Stimulated activated CD4-positive, alpha-beta T cell treated with anti-CD3 and anti-CD28 coated beads, Interleukin-1b, Interleukin-23, amount 100 ng/mL, for 1 hour (primary cell): ENCODE measurements at places on chromosomes 3 and 15.

GRCh38 chr3:57692396-57693147, at the start of gene DENND6A:
DENND6A (minus strand) TSS chr3:57693077; CDS start chr3:57693018, 59 bp downstream.
- peak; percentile 88 for DNase-seq

DNA sequence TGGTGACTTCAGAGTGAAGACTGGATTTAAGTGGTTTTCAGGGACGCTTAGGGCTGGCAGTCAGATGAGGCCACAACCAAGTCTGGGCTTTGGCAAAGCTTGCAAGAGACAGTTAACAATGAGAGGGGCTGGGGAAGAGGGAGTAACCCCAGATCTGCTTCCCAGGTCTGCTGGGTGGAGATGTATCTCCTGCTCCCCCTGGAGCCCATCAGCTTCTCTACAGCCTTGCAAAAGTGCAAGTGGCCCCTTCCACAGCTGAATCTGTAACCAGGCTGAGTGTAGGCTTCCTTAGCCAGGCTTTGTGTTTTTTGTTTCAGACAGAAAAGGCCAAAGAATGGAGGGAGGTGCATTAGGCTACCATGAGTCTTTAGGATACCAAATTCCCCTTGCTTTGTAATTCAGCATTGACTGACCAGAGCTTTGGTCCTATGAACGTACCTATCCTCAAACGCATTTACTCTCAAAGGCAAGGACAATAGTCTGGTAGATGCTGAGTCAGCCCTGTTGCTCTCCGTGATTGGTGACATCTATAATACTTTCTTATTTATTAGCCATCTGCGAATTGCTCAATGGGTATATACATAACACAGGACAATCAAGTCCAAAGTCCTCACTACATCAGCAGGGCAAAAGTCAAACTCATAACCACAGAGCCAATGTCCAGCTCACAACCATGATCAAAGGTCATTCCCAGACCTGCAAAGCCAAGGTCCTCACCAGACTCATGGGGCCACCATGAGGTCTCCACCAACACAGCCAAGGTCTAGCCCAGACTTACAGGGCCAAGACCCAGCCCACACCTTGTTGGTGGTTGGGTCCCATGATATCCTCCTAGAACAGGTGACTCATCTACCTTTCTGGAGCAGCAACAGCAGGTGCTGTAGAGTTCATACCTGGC, 17.1 kb downstream of the CCDC13 start:
- no peak for DNase-seq

- DNase-seq, result no peak
Measured at GRCh38 chr3:146195030-146195429, 34.0 kb upstream of the PLOD2 start.

DNA sequence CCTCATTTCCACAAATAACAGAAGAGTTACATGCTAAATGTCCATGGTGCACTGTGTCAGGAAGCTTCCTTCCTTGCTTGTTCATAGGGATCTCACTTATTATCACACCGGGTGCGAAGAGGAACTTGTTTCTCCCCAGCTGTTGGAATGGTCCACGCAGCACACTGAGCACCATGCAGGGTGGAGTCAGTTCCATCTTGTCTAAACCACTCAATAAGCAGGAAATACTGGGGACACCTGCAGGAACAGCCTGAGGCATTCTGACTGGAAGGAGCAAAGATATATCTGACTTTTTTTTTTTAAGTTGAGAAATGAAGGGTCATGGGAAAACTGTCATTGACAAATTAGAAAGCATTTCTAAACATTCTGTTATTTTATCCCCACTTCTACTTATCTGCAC, 70.0 kb upstream of the WDR72 start:
- DNase-seq, result no peak

DNA sequence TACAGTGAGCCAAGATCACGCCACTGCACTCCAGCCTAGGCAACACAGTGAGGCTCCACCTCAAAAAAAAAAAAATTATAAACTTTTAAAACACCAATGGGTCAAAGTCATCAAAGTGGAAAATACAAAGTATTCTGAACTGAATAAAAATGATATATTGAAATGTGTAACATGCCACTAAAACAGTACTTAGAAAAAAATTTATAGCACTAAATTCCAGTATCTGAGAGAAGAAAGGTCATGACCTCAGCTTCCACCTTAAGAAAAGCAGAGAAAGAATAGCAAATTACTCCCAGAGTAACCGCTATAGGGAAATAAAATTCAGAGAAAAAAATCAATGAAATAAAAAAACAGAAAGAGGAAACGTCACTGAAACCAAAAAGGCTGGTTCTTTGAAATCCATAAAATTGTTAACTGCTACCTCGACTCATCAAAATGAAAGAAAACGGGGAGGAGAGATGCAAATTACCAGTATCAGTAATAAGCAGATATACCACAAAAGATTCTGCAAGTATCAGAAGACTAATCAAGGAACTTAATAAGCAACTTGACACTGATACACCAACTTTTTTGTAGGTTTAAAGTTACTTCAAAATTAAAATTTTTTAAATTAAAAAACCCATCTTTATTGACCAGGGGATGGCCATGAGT, 20.8 kb downstream of the ATP13A3 start:
- DNase-seq, result no peak

GRCh38 chr3:186964071-186964470, 33.7 kb downstream of the ST6GAL1 start:
- DNase-seq, result no peak

GRCh38 chr3:196619223-196619622, 20.3 kb upstream of the NRROS start:
- DNase-seq, result no peak

GRCh38 chr3:38646630-38647029, 2.9 kb downstream of the SCN5A start:
- no peak for DNase-seq

- no peak for DNase-seq
Measured at GRCh38 chr3:192608726-192609600, 118.4 kb downstream of the FGF12 start.

GRCh38 chr15:39580485-39581241, at the start of gene THBS1:
THBS1 (plus strand) TSS chr15:39581079; CDS start chr15:39581858, 779 bp downstream.
- no peak for DNase-seq

GRCh38 chr3:136078421-136079364, 113.2 kb downstream of the PPP2R3A start:
- DNase-seq, result no peak
